ENCODE measurements at places on chromosomes 6 and 20.

DNA sequence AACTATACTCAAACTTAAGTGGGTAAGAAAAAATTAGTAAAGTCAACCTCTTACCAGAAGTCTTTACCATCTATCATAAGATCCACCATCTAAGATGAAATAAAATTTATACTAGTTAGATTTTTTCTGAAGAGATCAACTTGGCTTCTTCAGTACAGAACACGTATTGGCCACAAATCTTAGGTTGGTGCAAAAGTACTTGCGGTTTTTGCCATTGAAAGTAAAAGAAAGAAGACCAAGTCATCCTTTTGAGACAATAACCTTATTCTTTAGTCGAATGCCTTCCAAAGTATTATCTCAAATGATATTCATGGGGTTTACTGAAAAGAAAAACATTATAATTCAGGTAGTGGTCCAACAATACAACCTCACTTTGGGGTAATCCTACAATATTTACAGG lies 292.6 kb upstream of the PTCHD4 start:
- DNase-seq, result no peak

DNA sequence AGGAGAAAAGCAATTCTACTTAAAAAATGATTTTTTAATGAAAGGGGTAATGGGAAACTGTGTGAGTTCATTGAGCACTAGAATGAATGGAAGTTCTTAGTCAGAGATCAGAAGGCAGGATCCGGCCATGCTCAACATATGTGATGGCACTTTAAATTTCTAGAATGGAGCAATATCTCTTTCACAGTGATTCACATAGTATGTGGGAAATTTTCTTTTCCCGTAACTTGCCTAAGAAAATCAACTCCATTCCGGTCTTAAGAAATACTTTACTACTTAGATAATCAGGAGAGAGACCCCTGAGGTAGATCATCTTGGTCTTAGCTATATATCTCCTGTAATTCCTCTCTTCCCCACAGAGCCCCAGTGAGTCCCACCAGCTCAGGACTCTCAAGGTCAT lies 131.8 kb downstream of the SCML4 start:
- DNase-seq, result no peak

GRCh38 chr6:84417260-84417659 lies 189.8 kb upstream of the CEP162 start:
- DNase-seq, result no peak

DNA sequence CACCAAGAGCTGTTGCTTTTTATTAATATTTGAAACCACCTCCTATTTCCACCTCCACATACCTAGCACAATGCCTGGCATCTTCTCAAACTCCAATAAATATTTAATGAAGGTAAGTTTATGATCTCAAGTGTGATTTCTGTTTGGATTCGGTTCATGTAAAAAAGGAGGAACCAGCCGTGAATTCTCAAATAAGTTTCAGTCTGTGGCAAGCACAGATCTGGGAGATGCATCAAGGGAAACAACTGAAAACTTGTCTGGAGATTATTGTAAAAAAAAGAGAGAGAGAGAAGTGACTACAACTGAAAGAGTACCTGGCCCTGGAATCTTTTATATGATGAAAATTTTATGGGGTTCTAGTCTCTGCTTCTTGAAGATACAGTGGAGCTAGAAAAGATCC lies 52.8 kb upstream of the PNRC1 start:
- no peak for DNase-seq

DNA sequence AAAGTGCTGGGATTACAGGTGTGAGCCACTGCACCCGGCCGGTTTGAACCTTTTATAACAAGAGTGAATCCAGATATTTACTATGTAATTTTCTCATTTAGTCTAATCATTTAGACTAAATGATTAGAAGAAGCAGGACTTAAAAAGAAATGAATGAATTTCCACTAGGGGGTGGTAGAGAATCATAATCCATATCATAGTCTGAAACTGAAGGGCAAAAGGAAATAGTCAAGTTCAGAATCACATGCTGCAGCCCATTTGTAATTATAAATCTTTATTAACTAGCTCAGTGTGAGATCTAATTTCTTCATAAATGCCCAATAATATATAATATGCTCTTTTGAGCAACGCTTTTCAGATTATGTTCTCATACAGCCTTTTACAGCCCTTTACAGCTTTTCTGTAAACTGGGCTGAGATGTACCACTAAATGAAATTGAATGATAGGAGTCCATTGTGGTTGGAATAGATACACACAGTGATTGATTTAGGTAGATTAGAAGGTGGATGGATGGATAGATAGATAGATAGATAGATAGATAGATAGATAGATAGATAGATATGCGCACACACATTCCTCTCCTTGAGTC lies 31.8 kb downstream of the PSMB9 start:
- DNase-seq, result peak; percentile 35

DNA sequence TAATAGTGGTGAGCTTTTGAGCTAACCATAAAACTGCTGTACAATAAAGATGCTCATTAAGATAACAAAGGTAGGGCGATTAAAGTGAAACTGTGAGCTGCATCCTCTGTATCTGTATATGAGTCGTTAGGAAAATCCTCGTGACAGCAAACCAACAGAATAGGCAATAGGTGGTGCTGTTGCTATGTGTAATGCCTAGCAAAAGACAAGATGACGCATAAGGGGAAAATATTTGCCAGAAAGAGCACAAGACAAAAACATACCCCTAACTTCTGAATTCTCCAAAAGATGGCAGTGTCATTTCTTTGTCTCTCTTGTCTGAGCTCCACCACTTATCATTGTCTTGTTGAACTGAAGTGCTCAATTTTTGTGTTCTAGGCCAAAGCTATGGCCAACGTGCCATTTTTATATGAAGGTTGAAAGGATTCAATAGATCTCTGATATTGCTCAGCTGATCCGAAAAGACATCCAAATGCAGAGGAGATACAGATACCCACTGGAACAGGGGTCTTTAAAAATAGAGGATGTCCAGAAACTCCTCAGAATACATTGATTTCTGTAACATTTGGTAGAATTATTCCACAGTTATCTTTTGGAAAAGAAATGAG lies 56.3 kb upstream of the ANKEF1 start:
- DNase-seq, result peak; percentile 24

DNA sequence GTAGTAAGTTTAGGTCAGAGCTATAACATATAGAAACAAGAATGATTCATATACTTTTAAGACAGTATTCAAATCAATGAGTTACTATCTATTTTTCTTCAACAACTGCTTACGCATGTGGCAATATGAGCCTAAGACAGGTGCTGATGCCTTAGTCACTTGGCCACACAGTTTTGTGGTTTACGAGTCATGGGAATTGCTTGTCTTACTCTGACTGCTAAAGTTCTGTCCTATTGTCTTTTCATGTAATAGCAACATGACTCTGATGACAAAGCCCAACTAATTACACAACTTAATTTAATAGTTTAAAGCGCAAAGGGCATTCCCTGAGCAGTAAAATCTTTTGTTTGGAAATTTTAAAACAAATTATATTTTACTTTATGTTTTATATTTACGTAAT lies 159.3 kb upstream of the CENPW start:
- DNase-seq, result no peak

DNA sequence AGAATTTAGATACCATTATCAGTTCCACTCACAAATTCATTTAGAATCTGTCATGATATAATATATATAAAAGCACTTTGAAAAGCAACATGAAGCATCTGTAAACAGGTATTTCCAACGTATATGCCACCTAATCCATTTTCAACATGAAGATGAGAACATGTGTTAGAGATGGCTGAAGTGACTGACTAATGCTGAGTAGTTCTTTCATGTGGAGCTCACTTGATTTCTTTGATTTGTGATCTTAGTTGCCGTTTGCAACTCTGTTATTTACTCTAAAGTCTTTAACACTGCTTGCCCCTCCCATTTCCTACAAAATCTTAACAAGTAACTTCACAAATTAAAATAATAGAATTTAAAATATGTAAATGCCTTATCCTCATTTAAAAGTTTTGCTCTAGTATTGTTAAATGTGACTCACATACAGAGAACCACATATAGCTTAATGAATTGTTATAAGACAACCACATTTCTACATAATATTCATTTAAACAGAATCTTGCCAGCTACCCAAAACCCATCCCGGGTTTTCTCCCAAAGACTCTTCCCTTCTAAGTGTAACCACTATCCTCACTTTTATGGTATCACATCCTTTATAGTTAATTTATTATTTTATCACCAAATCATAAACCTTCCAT lies 78.3 kb downstream of the ME1 start:
- DNase-seq, result no peak

GRCh38 chr6:129633529-129633928 lies 76.4 kb downstream of the ARHGAP18 start:
- no peak for DNase-seq

DNA sequence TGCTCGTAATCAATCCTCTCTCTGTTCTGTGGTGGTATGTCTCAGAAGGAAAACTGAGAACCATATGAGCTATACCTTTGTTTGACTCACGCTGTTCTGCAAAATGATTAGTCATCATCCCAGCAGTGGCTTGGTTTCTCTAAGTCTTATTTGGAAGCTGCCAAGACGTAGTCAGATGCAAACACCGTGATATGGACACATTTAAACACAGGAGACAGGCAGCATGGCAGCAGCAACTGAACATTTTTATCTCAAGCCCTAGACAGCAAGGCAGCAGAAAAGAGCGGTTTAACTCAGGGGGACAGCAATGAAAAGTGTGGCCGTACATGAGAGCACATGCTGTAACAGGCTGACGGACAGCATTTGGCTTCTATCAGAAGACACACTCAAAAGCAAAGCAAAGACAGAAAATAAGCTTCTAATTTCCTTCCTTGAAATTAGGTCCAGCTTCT lies 1295.1 kb downstream of the EPHA7 start:
- no peak for DNase-seq

- no peak for DNase-seq
Observed at GRCh38 chr6:55023230-55023629, 151.1 kb upstream of the HCRTR2 start.

- DNase-seq, result peak; percentile 30
Observed at GRCh38 chr6:1436334-1437306, 47.2 kb downstream of the FOXF2 start.

DNA sequence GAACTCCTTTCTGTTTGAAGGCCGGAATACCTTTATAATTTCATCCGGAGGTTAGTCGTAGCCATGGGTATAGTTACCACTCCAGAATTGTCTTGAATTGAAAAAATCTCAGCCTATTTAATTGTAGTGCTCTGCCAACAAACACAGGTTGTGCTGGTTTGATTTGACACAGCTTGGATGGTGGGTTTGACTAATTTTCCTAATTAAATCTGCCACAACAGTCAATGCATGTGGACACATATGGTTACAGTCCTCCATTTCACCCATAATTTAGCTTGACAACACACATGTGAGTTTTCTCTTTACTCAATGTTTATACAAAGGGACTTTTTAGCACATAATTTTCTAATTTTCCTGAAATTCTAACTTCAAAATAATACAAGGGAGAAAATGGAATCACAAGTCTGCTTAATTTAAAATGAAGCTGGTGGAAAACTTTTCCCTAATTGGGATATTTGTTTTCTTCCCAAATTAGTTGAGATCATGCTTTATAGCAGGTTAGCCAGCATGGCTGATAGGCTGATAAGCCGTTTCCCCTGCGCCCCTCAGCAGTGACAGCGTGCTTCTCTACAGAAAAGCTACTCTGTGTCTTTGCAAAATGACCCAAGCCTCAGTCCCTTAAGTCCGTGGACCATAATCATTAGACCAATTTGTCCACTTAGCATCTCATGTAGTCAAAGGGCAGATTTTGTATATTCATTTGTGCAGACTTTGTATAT lies 463.5 kb upstream of the FLRT3 start:
- DNase-seq, result no peak
